ENCODE measurements at places on chromosomes 2 and 18. TPM values are rescaled to one million over a fixed set of nuclear protein-coding genes. Genes with fewer than 3 reads are reported as not detected.

The CAPN14 gene
- 0.10 TPM for total RNA-seq

The GATA6 gene
- total RNA-seq = 26.6 TPM

The FNDC4 gene
- 136 TPM for total RNA-seq

The SLC66A3 gene
- 19.9 TPM for total RNA-seq

The CTNNA2 gene
- total RNA-seq = not detected

The IL1A gene
- not detected for total RNA-seq

The CRACDL gene
- total RNA-seq = 7.9 TPM

The CRYGC gene
- not detected for total RNA-seq

The COMMD1 gene
- total RNA-seq = 38.0 TPM

The APOB gene
- 8.5 TPM for total RNA-seq

The CCBE1 gene
- total RNA-seq = 2.3 TPM

The SLC5A7 gene
- not detected for total RNA-seq

The DNAJC5G gene
- total RNA-seq = not detected

The UGT1A4 gene
- total RNA-seq = not detected

The LRRTM1 gene
- not detected for total RNA-seq

The TDRD15 gene
- 0.06 TPM for total RNA-seq

The MLPH gene
- total RNA-seq = 7.3 TPM

The SH2D6 gene
- total RNA-seq = not detected

The NOSTRIN gene
- total RNA-seq = 62.1 TPM

The ADRA2B gene
- 1.2 TPM for total RNA-seq

The IGFBP5 gene
- 497 TPM for total RNA-seq

The CHRND gene
- total RNA-seq = not detected

The CREG2 gene
- total RNA-seq = not detected

The NCKAP5 gene
- total RNA-seq = 1.7 TPM

The PDE11A gene
- 1.00 TPM for total RNA-seq

The DIPK1C gene
- total RNA-seq = not detected

The SKOR2 gene
- not detected for total RNA-seq

The ACTG2 gene
- 13.2 TPM for total RNA-seq

The LIMS1 gene
- 113 TPM for total RNA-seq

The SLC35F5 gene
- 61.6 TPM for total RNA-seq

The SCN7A gene
- 0.42 TPM for total RNA-seq

The CCDC178 gene
- 3.7 TPM for total RNA-seq

The SPATA3 gene
- not detected for total RNA-seq

The LDLRAD4 gene
- 39.6 TPM for total RNA-seq

The MSTN gene
- total RNA-seq = 0.48 TPM

The SERPINB7 gene
- not detected for total RNA-seq

The TTN gene
- total RNA-seq = 12.0 TPM

The SH3RF3 gene
- 20.4 TPM for total RNA-seq

The SGPP2 gene
- not detected for total RNA-seq

The OR6B2 gene
- not detected for total RNA-seq

The AGAP1 gene
- total RNA-seq = 26.5 TPM

The PAX8 gene
- 5.3 TPM for total RNA-seq

The MC5R gene
- not detected for total RNA-seq

The MYO3B gene
- total RNA-seq = not detected

The SLC40A1 gene
- 48.5 TPM for total RNA-seq

The FTCDNL1 gene
- 4.4 TPM for total RNA-seq

The ASB18 gene
- not detected for total RNA-seq
